ENCODE measurements at places on chromosomes 2 and 18.

- DNase-seq, result no peak
- H3K27me3 ChIP-seq, result no peaks in the 10 kb centered on the region
- H3K4me3 ChIP-seq, result no peak overlapping the region
- no peaks in the 10 kb centered on the region for H3K36me3 ChIP-seq
- peaks cover 4% of the 10 kb centered on the region for H3K4me1 ChIP-seq
- no peak overlapping the region for H3K27ac ChIP-seq
Observed at GRCh38 chr2:109526442-109526970, 87.3 kb downstream of the SEPTIN10 start.

- H3K4me1 ChIP-seq, result no peaks in the 10 kb centered on the region
- no peak for DNase-seq
- H3K4me3 ChIP-seq, result no peak overlapping the region
- no peaks in the 10 kb centered on the region for H3K36me3 ChIP-seq
- H3K27me3 ChIP-seq, result no peaks in the 10 kb centered on the region
Observed at GRCh38 chr18:8813611-8814010, 108.3 kb downstream of the MTCL1 start.

- no peak overlapping the region for H3K27ac ChIP-seq
- no peaks in the 10 kb centered on the region for H3K36me3 ChIP-seq
- no peak for DNase-seq
- H3K4me3 ChIP-seq, result no peak overlapping the region
- no peaks in the 10 kb centered on the region for H3K27me3 ChIP-seq
- H3K4me1 ChIP-seq, result peaks cover 3% of the 10 kb centered on the region
Observed at GRCh38 chr2:217691920-217692666, 310.7 kb downstream of the TNS1 start.

GRCh38 chr2:127580167-127581049, 44.9 kb downstream of the MYO7B start:
- no peak overlapping the region for H3K4me3 ChIP-seq
- DNase-seq, result no peak
- H3K4me1 ChIP-seq, result no peaks in the 10 kb centered on the region
- no peak overlapping the region for H3K27ac ChIP-seq

GRCh38 chr2:82986899-82987298, 1472.2 kb downstream of the SUCLG1 start:
- no peaks in the 10 kb centered on the region for H3K4me1 ChIP-seq
- H3K36me3 ChIP-seq, result no peaks in the 10 kb centered on the region
- H3K4me3 ChIP-seq, result no peak overlapping the region
- no peaks in the 10 kb centered on the region for H3K27me3 ChIP-seq
- no peak for DNase-seq
- H3K27ac ChIP-seq, result no peak overlapping the region

GRCh38 chr2:173952267-173953046, 12.7 kb downstream of the SP3 start:
- no peaks in the 10 kb centered on the region for H3K27me3 ChIP-seq
- no peak for DNase-seq
- H3K36me3 ChIP-seq, result peaks cover 24% of the 10 kb centered on the region
- no peak overlapping the region for H3K27ac ChIP-seq
- H3K4me3 ChIP-seq, result no peak overlapping the region

- H3K4me1 ChIP-seq, result no peaks in the 10 kb centered on the region
- DNase-seq, result no peak
- no peaks in the 10 kb centered on the region for H3K27me3 ChIP-seq
- H3K36me3 ChIP-seq, result no peaks in the 10 kb centered on the region
- H3K4me3 ChIP-seq, result no peak overlapping the region
Observed at GRCh38 chr2:58056192-58056916, 9.7 kb downstream of the VRK2 start.

DNA sequence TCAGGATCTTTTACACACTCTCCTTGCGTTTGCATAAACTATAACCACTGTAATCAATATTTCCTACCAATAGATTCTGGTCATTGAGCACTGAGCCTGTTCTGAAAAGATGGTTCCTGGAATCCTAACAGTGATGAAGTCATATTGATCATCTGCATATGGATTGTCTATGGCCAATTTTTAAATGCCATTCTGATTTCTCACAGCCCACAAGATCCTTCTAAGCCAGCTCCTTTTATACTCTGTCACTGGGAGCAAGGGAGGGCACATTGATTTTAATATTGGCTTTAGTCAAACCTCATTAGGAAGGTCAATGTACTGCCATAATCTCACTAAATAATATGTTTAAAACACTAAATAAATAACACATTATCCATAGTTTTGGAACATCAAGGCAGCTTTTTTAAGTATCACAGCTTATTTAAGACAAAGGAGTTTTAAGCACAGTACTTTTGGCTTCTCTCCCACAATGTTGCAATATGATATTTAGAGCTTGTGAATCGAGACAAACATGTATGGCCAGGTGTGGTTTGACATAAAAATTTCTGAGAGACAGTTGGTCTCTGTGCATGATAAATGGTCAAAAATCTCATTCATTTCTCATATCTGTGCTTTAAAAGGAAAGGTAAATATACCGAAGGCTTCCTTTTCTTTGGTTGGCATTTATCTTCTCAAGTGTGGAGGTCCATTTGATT, 267.3 kb downstream of the MTX2 start:
- DNase-seq, result no peak
- no peaks in the 10 kb centered on the region for H3K36me3 ChIP-seq
- no peak overlapping the region for H3K4me3 ChIP-seq
- H3K27ac ChIP-seq, result no peak overlapping the region

- H3K36me3 ChIP-seq, result no peaks in the 10 kb centered on the region
- H3K27ac ChIP-seq, result no peak overlapping the region
- DNase-seq, result no peak
- H3K27me3 ChIP-seq, result no peaks in the 10 kb centered on the region
- H3K4me1 ChIP-seq, result no peaks in the 10 kb centered on the region
Observed at GRCh38 chr2:177818412-177818811, 254.2 kb downstream of the PDE11A start.
